ENCODE measurements at places on chromosomes 3 and 15.

GRCh38 chr15:87343966-87344365, 912.6 kb downstream of the NTRK3 start:
- no peak for DNase-seq

DNA sequence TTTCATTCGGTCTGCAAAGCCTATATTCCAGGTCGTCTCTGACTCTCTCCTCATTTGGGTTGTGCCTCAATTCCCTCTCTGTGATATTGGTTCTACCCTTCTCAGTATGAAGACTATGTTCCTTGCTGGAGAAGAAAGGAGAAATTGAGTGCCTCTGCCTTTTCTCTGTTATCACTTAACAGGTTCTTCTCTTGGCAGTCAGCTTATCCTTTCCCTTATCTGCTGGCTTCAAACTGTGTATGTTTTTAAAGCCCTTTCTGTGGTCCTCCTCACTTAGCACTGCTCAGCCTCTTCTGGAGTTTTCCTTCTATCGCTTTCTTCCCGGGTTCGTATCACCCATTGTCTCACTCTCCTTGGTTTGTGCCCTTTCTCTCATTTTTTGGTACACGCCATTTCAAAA, 65.3 kb upstream of the FSTL1 start:
- DNase-seq: no peak

DNA sequence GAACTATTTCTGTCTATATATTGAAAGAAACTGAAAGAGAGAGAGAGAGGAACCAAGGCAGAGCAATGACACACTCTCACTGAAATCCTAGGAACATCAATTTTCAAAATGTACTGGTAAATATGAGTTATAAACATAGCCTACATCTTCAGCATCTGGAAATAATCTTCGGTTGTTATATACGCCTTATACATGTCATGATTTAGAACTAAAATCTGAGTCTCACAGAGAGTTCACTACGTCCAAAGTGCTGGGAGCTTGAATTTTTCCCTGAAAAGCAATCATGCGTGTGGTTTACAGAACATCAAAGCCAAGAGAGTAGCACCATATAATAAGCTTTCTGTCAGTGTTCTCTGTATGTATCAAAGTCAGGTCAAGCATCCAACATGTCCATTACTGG, 420.0 kb upstream of the CBLB start:
- no peak for DNase-seq

DNA sequence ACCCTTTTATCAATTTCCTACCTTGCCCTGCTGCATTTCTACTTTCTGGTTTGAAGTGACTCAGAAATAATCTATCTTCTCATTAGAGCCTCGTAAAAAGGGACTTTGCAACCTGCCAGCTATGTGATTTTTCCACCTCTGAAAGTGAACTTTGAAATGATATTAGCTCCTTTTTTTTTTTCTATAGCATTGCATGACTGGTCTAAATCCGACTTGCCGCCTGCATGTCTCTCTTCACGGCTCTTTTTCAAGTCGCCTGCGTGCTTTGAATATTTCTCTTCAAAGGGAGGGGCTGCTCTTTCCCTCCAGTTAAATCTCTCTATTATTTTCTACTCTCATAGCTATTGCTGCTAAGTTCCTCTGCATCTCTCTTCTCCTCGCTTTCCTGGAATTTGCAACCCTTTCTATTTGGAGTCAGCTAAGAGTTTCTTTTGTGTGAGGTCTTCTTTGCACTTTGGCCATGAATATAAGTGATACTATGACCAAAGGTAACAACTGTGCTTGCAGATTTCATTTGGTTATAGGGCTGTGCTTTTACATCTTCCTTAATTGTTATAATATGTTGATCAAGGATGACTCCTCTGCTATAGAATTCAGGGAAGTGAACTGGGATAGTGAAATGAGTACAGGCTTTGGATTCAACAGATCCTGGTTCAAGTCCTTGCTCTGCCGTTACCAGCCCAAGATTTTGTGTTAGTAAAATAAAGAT, 541.1 kb downstream of the AGBL1 start:
- no peak for DNase-seq

DNA sequence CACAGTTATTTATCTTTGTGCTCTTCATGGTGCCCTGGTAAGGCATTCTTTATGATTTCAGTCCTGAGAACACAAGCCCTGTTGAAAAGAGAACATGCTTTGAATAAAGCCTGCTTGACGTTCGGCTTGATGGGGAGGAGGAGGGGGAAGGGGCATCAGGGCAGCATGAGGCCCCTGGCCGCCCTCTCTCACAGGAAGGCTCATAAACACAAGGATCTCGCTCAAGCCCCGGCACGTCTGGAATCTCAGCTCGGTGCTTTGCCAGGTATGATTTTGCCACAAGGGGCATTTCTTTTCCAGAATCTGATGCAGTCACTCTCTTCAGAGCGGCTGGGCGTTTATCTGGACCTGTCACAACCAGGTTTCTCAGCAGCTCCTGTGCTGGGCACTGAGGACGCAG, 129.4 kb downstream of the DNAJB8 start:
- no peak for DNase-seq

DNA sequence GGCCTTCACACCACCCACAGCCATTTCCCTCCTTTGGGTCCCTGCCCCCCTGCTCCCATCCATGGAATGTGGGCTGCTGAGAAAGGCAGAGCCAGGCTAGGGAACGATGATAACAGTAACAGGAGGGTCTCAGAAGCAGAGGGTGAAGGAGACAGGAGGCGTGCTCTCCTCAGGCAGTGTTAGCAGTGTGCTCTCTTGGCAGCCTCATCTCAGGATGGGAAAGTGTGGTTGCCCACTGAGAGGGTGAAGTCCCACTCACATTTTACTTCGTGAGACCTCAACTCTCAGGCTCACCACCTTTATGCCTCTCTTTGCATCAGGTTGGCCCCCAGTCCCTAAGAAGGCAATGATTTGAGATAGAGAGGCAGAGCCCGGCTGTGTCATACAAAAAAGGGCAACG, 24.5 kb downstream of the TIGIT start:
- no peak for DNase-seq

- no peak for DNase-seq
These were observed 84.8 kb upstream of the IQSEC1 start for GRCh38 chr3:13157986-13158385.

DNA sequence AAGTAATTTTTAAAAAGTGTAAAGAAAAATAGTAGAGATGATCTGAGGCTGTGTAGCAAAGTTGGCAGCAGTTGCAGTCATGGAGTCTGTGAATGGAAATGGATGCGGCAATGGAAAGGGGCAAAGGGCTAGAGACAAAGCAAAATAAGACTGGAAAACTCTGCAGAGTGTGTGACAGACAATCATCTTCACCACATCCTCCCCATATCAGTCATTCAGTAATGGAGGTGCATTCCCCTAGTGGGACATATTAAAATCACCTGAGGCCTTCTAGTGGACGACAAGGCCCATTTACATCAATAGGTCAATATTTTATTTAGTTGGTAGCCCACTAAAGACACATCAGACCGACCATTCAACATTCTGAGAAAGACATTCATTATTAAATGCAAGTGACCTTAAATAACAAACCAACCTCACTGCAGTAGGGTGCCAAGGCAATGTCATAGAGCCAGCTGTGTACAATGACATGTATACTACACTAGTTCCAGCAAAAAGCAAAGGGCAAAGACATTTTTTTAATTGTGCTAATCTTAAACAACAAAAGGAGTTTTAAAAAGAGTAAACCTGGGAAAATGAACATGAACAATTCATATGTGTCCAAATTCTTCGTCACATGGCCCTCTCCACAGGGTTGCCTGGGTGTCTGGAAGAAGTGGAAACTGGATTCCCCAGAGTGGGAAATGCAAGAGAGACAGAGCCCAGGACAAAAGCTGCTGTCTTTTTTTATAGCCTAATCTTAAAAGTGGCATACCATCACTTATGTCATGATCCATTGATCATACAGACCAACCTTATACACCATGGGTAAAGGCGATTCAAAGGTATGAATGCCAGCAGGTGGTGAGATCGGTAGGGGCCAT, 15.6 kb upstream of the RAP2B start:
- DNase-seq: no peak

- DNase-seq: peak; percentile 28
These were observed 38.3 kb downstream of the SLC6A6 start for GRCh38 chr3:14440531-14441239.

DNA sequence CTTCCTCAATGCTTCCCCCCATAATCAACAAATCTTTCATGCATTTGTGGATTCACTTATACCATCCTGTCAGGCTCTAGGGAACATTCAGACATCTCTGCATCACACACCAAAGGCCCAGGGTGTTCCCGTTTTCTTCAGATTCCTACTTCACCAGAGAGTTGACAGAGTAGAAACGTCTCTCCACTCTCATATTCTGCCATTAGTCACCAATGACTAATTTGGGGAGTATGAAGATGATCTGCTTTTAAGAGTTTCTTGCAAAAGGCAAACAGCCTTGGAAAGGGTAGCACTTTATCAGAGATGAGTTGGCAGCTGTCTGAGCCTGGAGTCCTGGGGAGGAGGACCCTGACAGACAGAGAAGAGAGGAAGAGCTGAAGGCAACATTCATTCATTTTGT, 55.8 kb upstream of the DGKG start:
- peak; percentile 33 for DNase-seq

DNA sequence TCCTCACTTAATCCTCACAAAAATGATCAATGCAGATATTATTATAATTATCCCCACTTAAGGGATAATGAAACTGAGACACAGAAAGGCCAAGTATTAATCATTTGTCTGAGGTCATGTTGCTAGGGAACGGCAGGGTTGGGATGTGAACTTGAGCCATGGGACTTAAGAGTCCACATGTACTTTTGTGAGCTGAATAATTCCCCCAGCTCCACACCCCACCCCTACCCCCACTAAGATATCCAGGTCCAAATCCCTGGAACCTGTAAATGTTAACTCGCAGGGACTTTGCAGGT, 290.5 kb upstream of the GADL1 start:
- no peak for DNase-seq

- no peak for DNase-seq
These were observed 142.3 kb upstream of the WNT5A start for GRCh38 chr3:55629432-55629831.

DNA sequence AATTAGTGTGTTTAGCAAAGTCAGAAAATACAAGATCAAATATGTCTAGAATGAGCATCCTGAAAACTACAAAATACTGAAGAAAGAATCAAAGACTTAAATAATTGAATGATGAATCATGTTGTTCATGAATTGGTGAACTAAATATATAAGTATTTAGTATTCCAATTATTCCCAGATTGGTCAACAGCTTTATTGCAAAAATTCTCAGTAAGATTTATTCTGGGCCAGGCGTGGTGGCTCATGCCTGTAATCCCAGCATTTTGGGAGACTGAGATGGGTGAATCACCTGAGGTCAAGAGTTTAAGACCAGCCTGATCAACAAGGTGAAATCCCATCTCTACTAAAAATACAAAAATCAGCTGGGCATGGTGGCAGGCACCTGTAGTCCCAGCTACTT, 250.0 kb upstream of the NECTIN3 start:
- no peak for DNase-seq

- no peak for DNase-seq
These were observed 105.7 kb downstream of the ZNF385D start for GRCh38 chr3:21645121-21645897.

DNA sequence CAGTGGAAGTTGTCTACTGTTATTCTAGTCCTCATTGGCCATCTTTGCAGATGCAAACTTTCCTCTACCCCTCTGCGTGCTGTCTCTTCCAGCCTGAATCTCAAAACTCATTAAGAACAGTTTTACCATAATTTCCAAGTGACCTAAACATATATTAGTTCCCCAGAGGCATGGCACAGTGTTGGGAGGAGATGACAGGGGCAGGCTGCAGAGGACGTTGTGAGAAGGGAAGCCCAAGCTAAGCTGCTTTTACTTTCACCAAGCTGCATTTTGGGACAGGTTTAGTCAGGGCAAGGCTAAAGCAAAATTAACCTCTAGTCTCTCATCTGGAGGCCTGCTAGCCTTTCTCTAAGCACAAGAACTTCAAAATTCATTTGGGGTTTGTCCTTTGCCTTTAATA, 318.6 kb upstream of the SATB1 start:
- no peak for DNase-seq

DNA sequence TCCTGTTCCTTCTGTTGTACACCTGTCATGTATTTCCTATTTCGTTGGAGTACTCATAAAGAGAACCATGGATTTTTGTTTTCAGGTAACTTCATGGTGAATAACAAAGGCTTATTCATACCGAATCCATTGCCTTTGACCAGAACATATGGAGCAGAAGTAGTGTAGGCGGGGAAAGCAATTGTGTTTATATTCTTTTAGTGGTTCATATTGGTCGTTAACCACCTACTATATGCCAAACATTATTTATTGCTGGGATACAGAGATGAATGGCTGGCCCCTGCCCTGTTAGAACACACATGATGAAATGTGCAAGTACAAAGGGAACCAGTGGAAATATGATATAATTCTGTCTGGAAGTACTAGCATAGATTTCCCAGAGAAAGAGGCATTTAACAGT, 9.8 kb downstream of the RPUSD2 start:
- no peak for DNase-seq

DNA sequence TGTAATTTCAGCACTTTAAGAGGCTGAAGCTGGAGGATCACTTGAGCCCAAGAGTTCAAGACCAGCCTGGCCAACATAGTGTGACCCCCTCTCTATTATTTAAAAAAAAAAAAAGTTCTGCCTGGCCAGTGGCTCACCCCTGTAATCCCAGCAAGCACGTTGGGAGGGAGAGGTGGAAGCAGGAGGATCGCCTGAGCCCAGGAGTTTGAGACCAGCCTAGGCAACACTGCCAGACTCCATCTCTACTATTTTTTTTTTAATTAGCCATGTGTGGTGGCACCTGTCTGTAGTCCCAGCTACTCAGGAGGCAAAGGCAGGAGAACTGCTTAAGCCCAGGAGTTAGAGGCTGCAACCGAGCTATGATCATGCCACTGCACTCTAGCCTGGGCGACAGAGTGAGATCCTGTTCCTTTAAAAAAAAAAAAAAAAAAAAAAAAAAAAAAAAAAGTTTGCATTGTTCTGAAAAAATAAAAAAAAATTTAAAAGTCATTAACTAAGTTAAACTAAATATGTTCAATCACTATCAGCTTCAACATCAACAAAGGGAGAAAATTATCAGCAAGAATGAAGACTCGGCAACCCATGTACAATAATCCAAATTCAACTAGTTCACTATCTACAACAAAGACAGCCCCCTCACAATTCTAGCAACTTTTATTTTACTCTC, 1.9 kb downstream of the RAF1 start:
- no peak for DNase-seq
